ENCODE measurements at places on chromosomes 12 and 14. TPM values are rescaled to one million over a fixed set of nuclear protein-coding genes. Genes with fewer than 3 reads are reported as not detected.

The ADCY4 gene
- total RNA-seq, result 0.49 TPM

The CFL2 gene
- 28.5 TPM for total RNA-seq

The PSMD9 gene
- 90.2 TPM for total RNA-seq

The CCDC88C gene
- total RNA-seq, result 5.0 TPM

All from foreskin keratinocyte (primary cell).